NCI-H2107 (cell line): ENCODE measurements at places on chromosomes 5 and 9.

- DNase-seq: no peak
These were observed 13.9 kb downstream of the SGCD start for GRCh38 chr5:156340893-156341292.

DNA sequence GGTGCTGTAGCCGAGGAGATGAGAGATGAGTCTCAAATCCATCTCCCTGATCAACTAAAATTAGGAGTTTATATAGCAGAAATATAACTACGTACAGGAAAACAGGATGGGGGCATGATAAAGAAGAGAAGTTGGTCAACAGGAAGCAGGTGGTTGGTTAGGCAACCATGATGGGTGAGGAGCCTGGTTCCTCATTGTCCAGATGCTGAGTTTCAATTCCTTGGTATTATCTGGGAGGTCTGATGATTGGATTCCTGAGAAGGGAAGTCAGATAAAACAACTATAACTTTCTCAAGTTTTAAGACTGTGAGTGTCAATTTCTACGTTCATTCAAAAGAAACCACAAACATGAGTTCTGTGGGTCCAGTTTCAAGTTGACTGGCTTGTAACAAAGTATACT lies 323.9 kb downstream of the MTRR start:
- DNase-seq: no peak

- DNase-seq: no peak
These were observed 18.3 kb upstream of the CKMT2 start for GRCh38 chr5:81214848-81215247.

DNA sequence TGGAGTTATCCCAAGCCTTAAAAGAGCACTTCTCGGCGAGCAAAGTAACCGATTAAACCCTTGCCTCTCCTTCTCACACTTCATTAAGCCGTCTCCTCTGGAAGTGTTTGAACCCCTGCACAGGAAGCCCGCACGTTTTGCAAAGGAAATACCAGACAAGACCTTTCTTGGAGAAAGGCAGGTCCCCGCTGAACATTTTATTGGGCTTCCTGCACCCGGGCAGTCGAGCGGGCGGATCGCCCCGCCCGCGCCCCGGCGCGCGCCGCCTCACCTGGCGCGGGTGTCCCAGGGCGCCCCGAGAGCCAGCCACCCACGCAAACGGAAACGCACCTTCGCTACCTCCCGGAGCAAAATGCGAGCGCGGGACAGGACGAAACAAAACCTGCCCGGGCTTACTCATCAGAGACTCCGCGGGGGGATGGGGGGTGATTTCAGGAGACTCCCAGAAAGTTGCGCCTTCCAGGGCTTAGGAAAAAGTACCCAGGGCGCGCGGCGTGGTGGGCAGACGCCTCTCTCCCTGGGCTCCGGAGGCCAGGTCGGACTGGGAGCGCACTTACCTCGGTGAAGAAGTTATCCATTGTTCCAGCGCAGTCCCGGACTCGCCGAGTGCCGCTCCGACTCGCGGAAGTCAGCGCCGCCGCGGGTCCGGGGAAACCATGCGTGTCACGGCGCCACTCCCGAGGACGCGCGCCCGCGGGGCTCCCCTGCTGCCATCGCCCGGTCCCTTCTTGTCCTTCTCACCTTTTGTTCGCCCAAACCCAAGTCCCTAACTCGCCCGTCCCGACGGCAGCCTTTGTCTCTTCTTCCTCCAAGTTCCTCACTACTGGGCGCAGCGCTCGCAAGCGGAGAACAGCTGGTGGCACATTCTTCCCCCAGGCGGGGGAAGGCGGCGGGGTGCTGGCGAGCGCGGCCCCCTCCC lies 598 bp downstream of the MYO10 start:
- DNase-seq: no peak

DNA sequence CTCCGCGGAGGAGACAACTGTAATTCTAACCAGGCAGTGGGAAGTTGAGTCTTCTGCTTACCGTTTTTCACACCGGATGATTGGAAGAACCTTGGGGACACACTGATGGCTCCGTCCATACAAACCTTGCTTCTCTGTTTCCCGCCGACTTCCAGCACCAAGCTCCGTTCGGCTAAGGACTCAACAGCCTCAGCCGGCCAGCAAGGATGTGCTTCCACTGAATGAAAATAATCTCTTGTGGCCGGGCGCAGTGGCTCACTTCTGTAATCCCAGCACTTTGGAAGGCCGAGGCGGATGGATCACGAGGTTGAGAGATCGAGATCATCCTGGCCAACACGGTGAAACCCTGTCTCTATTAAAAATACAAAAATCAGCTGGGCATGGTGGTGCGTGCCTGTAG lies 1.8 kb upstream of the EDF1 start:
- DNase-seq: no peak

GRCh38 chr5:74850789-74851425 lies 15.3 kb downstream of the FAM169A start:
- DNase-seq: no peak

DNA sequence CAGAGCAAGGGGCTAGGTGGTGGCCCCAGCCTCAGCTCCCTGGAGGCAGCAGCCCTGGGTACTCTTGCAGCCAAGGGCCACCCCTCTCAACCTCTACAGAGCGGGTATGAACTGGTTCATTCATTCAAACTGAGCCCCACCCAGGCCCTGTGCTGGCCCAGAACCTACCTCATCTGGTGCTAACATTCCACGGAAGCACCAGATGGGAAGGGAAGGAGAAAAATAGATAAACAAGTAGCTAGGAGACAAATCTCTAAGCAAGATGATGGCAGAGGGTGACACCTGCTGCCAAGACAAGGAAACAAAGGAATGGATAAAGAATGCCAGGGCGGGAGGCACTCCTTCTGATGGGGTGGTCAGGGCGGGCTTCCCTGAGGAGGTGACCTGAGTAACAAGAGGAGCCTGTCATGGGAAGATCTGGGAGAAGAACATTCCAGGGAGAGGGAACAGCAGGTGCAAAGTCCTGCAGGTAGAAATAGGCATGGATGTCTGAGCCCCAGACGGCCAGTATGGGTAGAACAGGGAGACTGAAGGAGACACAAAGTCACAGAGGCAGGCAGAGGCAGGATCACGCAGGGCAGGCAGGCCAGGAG lies 6.1 kb downstream of the ST6GALNAC4 start:
- no peak for DNase-seq

DNA sequence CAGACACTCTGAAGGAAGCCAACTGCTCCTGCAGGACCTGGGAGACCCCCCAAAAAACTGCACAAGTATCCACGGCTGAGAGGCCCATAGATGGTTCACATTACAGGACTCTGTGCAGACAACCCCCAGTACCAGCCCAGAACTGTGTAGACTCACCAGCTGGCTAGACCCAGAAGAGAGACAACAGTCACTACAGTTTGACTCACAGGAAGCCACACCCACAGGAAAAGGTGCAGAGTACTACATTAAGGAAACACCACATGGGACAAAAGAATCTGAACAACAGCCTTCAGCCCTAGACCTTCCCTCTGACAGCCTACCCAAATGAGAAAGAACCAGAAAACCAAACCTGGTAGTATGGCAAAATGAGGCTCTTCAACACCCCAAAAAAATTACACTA lies 281.2 kb upstream of the RGMB start:
- no peak for DNase-seq

- no peak for DNase-seq
These were observed 339.1 kb upstream of the CCNH start for GRCh38 chr5:87751824-87752223.

DNA sequence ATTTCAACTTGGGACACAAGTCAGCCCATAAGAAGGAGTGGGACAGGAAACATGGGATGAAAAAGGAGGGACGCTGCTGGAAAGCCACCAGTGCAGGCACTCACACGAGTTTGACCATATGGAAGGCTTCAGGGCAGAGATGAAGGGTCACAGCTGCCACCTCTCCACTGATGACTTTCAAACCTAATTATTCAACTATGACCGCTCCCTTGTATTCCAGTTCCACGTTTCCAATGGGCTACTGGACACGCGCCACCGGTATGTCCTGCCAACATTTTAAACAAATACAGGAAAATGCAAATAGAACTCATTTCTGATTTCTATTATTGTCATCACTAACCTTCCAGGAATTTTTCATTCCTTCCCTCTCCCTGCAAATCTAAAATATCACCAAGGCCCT lies 134.7 kb downstream of the SLC1A3 start:
- no peak for DNase-seq

DNA sequence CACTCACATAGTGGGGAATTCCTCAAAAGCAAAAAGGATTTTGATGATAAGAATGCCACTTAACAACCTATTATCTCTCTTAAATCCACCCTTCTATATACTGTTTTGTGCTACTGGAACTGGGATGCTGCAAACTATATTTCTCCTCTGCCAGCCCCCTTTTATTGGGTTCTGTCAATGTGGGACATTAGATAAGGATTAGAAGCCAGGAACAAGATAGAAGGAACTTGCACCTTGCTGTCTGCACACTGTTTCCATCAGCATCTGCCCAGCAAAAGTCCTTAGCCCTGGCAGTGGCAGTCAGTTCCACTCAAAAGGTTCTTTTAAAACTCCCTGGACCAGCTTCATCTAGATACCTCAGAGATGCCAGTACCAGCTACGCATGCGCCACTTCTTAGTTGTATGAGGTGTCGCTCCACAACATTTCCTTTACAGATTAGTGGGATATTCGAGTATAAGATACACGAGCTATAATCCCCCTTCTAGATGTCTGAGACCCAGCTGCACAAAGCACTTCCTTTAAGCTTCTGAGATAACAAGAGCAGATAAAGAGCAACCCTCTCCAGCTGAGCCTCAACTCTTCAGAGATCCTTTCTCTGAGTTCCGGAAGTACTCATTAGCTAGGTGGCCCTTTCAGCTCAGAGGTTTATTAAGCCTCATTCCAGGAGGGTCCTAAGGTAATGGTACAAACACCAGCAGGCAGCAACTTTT lies 45.3 kb downstream of the CERT1 start:
- DNase-seq: no peak

DNA sequence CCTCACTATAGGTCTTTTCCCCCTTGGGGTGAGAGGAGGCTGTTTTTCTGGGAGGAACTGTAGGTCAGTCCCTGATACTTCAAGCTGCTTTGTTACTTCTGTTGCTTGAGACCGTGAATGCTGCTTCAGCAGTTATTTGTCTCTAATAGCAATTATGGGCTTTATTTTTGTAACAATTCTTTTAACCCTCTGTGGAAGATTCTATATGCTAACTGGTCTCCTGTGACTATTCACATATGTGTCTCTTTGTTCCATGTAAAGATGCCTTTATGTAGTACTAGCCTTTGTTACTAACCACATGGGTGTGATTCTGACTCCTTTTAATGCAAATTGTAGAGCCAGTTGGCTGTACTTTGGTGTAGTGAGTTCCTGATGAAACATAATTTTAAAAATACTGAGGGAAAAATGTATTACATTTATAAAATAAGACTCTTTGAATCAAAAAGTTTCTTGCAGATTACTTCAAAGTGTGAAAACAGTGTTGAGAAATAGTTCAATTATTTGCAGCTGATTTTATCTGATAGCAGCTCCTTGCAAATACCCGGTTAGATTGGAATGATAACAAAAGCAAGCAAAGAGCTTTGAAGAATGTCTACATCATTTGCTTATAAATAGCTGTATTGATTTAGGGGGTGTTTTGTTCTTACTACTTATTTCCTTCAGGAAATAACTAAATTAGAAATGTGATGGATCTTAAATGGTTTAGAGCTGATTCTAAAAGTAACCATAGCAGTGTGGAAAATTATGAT lies 46.6 kb downstream of the ANGPTL2 start:
- no peak for DNase-seq

- no peak for DNase-seq
These were observed 7.9 kb downstream of the UGT3A2 start for GRCh38 chr5:36058776-36059175.

- no peak for DNase-seq
These were observed 50.9 kb upstream of the TUT7 start for GRCh38 chr9:86405086-86405491.

- no peak for DNase-seq
These were observed 161.2 kb upstream of the SPRY4 start for GRCh38 chr5:142486020-142486419.

- DNase-seq: no peak
These were observed 237.5 kb downstream of the CHSY3 start for GRCh38 chr5:130141659-130142320.

- no peak for DNase-seq
These were observed 599 bp downstream of the KIAA1191 start for GRCh38 chr5:176360894-176361436.

DNA sequence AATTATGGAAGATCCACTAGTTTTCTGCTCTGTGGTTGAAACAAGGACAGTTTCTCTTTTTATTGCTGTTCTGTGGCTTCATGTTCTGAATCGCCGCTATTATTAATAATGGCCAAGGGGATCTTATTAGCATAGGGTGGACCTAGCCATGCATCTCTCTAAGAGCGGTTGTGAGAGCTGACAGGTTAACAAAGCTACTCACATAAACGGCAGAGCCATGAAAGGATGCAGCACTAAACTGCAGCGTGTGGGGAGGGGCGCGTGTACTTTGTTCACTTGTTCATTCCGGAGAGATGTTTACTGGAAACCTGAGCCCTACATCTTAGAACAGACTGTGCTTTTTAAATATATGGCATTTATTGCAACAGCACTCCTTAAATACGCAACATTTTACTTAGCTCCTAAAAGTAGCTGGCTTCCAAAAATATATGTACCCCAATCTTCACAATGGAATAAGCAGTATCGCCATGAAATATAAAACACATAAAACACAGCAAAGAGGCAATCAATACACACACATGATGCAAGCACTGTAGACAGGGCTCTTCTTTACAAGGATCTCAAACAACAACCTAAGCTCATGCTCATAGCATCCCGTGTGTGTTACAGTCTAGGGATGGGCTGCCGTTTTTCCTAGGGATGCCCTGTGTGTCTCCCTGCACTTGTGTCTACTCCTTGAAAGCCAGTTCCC lies 424.6 kb downstream of the MED10 start:
- no peak for DNase-seq

GRCh38 chr5:31385774-31386537 lies 145.9 kb downstream of the DROSHA start:
- DNase-seq: no peak

DNA sequence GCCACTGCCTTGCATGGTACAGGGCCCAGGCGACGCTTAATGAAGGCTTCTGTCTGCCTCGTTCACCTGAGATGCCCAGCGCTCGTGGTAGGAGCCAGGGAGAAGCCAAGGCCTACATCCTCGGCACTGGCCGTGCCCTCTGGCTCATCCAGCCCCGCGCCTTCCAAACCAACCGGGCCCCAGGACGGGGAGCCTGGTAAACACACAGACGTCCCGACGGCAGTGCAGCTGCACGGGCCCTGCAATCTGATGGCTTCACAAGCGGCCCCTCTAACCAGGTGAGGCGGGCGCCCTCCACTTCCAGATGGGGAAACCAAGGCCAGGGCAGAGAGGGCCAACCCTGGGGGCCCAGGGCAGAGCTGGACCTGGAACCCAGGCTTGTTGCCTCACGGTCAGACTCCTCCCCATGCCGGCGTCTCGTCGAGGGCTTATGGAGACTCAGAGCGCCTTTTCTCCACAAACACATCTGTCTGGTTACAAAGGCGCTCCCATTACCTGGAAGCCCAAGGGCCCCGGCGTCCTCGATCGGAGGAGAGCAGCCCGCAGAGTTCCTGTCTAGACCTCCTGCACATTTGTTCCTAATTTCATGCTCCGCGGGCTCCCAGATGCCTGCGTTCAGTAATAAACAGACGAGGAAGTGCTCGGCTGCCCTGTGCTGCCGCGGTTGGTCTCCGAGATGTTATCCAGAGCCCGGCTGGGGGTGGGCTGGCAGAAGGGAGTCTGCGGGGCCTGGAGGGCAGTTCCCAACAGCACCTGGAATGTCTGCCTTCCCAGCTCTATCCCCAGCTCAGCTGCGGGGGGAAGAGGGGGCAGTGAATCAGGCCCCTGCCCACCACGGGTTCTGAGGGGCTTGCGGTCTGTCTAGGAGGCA lies 23.5 kb downstream of the FAM163B start:
- peak; percentile 39 for DNase-seq

GRCh38 chr9:134706522-134706921 lies 64.9 kb downstream of the COL5A1 start:
- no peak for DNase-seq
